H9 (cell line): ENCODE measurements at places on chromosomes 4 and X. TPM values are rescaled to one million over a fixed set of nuclear protein-coding genes. Genes with fewer than 3 reads are reported as not detected.

GRCh38 chr4:98341309-98341708 is 80.1 kb downstream of the RAP1GDS1 start:
- DNase-seq = no peak

DNA sequence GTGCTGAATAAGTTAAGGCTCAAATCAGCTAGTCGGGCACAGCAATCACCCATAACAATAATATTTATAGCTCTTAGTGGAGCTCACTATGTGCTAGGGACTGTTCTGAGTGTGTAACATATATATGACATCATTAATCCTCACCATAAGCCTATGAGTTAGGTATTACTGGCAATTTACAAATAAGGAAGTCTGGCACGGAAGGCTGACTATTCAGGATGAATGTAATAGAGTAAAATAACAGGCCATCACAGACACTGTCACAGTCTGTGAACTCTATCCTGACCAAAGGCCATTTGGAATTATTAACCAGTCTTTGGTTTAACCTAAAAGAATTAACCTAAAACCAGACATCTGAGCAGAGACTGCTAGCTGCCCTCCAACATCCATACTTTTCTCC is 119.3 kb downstream of the C4orf51 start:
- DNase-seq = no peak

- DNase-seq = no peak
These were observed 132.3 kb upstream of the PTCHD1 start for GRCh38 chrX:23202326-23202725.

- no peak for DNase-seq
These were observed 85.4 kb downstream of the INTS6L start for GRCh38 chrX:135605906-135606305.

GRCh38 chr4:88975958-88976774 is 80.8 kb downstream of the FAM13A start:
- no peak for DNase-seq

GRCh38 chr4:10045481-10045880 is 24.2 kb upstream of the SLC2A9 start:
- no peak for DNase-seq

DNA sequence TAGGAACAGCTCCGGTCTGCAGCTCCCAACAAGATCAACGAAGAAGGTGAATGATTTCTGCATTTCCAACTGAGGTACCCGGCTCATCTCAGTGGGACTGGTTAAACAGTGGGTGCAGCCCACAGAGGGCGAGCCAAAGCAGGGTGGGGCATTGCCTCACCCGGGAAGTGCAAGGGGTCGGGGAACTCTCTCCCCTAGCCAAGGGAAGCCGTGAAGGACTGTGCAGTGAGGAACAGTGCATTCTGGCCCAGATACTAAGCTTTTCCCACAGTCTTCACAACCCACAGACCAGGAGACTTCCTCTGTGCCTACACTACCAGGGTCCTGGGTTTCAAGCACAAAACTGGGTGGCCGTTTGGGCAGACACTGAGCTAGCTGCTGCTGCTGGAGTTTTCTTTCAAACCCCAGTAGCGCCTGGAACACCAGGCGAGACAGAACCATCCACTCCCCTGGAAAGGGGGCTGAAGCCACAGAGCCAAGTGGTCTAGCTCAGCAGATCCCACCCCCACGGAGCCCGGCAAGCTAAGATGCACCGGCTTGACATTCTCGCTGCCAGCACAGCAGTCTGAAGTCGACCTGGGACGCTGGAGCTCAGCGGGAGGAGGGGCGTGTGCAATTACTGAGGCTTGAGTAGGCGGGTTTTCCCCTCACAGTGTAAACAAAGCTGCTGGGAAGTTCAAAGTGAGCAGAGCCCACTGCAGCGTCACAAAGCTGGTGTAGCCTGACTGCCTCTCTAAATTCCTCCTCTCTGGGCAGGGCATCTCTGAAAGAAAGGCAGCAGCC is 84.6 kb downstream of the THOC2 start:
- DNase-seq = peak; percentile 81

- DNase-seq = peak; percentile 28
These were observed 49.7 kb upstream of the KLHL8 start for GRCh38 chr4:87270144-87270543.

DNA sequence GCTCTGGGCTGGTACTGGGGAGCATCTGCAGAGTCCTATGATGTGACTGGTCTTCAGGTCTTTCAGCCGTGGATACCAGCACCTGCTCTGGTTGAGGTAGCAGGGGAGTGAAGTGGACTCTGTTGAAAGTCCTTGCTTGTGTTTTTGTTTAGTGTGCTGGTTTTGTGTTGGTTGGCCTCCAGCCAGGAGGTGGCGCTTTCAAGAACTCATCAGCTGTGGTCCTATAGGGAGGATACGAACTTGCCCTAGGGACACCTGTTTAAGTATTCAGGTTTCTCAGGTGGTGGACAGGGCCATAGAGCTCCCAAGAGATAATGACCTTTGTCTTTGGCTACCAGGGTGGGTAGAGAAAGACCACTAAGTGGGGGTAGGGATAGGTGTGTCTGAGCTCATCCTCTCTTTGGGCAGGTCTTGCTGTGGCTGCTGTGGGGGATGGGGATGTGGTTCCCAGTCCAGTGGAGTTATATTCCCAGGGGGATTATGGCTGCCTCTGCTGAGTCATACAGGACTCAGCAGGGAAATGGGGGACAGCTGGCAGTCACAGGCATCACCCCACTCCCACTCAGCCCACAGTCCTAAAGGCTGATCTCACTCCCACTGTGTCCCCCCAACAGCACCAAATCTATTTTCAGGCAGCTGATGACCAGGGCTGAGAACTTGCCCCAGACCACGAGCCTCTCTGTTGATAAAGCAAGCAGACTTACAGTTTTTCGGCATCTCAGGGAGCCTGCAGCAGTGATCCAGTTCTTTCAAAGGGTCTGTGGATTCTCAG is 24.1 kb downstream of the MSMO1 start:
- DNase-seq = peak; percentile 43

GRCh38 chrX:111444881-111445280 is 32.9 kb upstream of the DCX start:
- no peak for DNase-seq

- no peak for DNase-seq
These were observed 331.6 kb upstream of the FAM241A start for GRCh38 chr4:111813555-111814140.

DNA sequence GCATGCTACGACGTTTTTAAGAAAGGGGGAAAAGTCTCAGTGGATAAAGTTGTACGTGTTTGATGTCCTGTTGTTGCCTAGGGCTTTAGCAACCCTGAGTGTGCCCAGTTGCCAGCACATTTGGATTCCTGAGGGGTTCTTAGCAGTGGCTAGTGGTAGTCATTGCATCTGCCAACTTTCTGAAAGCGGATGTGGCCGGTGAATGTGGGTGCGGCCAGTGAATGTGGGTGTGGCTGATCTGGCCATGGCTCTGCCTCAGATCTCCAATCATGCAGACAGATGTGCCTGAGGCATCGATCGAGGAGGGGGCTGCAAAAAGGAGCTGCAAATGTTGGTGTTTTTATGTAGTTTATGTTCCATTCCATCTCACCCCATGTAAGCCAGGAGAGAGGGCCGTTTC is 41.5 kb upstream of the FAT1 start:
- peak; percentile 52 for DNase-seq

GRCh38 chr4:161799710-161800109 is 364.1 kb downstream of the FSTL5 start:
- no peak for DNase-seq

USP26 gene
- not detected in 2 replicates for total RNA-seq

ASB12 gene
- 0.29 and 0.46 TPM in 2 replicates for total RNA-seq

ANOS1 gene
- total RNA-seq = 51.0 and 54.9 TPM in 2 replicates

EGF gene
- total RNA-seq = 1.1 and 1.5 TPM in 2 replicates

PSAPL1 gene
- 0.04 TPM in 1 of 2 replicates, not detected in the other for total RNA-seq

SSX4B gene
- 0.29 TPM in 1 of 2 replicates, not detected in the other for total RNA-seq
